ENCODE measurements at places on chromosomes 12 and 14.

DNA sequence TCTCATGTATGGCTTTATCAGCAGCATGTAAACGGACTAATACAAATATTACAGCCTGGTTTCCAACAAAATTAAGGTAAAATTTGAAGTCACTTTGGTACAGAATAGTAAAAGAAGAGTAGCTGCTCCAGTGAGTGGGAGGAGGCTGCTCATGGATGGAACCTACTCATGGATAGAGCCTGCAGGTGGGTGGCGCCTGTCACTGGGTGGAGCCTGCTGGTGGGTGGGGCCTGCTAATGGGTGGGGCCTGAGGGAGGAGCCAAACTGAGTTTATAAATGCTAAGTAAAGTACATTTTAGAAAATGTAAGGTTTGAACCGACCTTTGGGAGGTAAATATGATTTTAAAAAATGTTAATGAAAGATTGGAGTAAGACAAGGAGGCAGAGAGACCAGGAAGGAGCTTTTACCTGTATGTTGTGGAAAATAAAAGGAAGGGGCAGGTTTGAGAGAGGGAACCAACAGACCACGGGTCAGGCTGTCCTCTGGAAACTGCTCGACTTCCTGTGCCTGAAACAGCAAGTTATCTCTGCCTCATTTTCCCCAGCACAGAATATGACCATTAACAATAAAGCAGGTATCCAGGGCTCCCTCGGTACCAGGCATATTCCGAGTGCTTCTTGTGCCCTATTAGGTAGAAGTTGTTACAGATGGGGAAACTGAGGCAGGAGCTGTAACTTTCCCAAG lies 55.9 kb upstream of the SEL1L start:
- no peak for DNase-seq

DNA sequence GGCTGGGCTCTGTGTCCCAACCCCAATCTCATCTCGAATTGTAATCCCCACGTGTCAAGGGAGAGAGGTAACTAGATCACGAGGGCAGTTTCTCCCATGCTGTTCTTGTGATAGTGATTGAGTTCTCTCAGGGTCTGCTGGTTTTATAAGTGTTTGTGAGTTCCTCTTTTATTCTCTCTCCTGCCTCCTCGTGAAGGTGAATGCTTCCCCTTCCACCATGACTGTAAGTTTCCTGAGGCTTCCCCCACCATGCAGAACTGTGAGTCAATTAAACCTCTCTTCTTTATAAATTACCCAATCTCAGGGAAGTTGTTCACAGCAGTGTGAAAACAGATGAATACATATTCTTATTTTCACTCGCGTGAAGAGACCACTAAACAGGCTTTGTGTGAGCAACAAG lies 148.2 kb downstream of the TMEM30B start:
- DNase-seq = no peak

DNA sequence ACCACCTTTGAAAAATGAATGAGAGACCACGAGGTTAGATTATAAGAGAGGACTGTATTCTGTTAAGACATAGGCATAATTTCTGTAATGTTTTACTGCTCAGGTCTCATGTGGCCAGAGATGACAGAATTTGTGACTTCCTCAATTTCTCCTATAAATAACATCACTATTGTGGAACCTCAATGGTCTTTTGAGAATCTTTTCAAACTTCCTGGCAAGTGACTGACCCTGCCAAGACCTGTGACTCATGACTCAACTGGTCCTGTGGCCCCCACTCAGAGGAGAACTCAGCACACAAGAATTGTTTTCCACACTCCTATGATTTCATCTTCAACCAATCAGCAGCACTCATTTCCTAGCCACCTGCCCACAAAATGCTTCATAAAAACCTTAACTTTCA lies 508.2 kb upstream of the ATP2B1 start:
- DNase-seq = no peak

DNA sequence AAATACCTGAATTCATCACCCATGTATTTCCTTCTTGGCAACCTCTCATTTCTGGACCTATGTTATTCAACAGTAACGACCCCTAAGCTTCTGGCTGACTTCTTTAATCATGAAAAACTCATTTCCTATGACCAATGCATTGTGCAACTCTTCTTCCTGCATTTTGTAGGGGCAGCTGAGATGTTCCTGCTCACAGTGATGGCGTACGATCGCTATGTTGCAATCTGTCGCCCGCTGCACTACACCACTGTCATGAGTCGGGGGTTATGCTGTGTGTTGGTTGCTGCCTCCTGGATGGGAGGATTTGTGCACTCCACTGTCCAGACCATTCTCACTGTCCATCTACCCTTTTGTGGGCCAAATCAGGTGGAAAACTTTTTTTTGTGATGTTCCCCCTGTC lies 356 bp downstream of the OR4Q2 start:
- no peak for DNase-seq
